ENCODE measurements at places on chromosomes 13 and 19.

DNA sequence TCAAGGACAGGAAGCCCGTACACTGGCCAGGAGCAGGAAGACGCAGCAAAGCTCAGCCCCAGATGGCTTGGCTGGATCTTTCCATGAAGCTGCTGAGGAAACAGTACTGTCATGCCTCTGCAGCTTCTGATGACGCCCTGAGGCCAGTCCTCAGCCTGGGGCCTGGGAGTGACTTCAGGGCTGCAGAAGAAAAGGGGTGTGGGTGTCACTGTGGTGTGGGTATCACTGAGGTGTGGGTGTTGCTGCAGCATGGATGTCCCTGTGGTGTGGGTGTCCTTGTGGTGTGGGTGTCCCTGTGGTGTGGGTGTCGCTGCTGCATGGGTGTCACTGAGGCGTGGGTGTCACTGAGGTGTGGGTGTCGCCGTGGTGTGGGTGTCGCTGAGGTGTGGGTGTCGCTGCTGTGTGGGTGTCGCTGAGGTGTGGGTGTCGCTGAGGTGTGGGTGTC is 12.0 kb upstream of the GAS6 start:
- no peak for DNase-seq

GRCh38 chr13:35720690-35721554 is 244.4 kb upstream of the MAB21L1 start:
- DNase-seq, result peak; percentile 25

DNA sequence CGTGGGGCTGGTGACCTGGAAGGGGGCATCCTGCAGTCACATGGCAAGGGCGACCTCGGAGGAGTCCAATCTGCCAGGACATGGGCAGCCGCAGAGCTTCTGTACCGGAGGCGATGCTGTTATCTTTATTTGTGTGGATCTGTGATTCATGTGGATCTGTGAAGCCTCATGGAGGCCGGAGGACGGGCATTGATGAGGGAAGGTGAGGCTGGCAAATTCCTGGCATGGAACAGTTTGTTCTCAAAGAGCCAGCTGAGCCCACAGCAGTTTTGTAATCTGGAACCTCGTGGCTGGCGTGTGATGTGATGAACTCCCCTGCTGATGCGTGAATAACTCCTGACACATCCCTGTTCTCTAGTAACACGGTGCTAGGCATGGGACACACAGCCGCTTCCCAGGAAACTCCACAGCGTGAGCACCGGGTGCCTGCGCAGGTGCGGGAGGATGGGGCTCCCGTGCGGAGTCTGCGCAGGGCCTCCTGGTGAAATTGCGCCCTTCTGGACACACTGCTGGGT is 40.4 kb downstream of the ATP11A start:
- no peak for DNase-seq

GRCh38 chr19:40571005-40571318 is 5.7 kb upstream of the SHKBP1 start:
- DNase-seq, result no peak

- no peak for DNase-seq
Measured at GRCh38 chr19:53462861-53463260, 4.7 kb upstream of the ZNF813 start.
